Fibroblast of lung (primary cell): ENCODE measurements at places on chromosomes 6 and 20. TPM values are rescaled to one million over a fixed set of nuclear protein-coding genes. Genes with fewer than 3 reads are reported as not detected.
A peak's percentile ranks its signal among the peaks of the same experiment; 100 is the strongest.

DNA sequence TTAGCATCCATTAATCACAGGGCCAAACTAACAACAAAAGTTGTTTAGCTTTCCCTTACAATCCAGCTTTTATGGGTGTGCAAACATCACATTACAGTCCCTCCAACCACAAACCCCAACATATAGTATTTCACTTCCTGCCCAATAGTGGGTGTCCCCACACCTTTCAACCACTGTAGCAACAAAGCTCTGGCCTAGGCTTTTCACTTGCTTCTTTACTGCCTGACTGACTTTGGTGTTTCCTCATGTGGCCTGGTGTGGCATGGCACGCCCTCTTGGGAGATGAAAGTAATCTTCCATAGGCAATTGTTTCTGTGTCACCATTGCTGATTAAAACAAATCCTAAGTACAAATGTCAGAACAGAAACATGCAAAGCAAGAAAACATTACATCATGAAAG, 46.3 kb downstream of the MCM8 start:
- no peak overlapping the region for H3K27ac ChIP-seq
- no peaks in the 10 kb centered on the region for H3K36me3 ChIP-seq
- H3K4me3 ChIP-seq, result no peak overlapping the region
- no peaks in the 10 kb centered on the region for H3K27me3 ChIP-seq
- DNase-seq, result no peak
- H3K4me1 ChIP-seq, result no peaks in the 10 kb centered on the region

DNA sequence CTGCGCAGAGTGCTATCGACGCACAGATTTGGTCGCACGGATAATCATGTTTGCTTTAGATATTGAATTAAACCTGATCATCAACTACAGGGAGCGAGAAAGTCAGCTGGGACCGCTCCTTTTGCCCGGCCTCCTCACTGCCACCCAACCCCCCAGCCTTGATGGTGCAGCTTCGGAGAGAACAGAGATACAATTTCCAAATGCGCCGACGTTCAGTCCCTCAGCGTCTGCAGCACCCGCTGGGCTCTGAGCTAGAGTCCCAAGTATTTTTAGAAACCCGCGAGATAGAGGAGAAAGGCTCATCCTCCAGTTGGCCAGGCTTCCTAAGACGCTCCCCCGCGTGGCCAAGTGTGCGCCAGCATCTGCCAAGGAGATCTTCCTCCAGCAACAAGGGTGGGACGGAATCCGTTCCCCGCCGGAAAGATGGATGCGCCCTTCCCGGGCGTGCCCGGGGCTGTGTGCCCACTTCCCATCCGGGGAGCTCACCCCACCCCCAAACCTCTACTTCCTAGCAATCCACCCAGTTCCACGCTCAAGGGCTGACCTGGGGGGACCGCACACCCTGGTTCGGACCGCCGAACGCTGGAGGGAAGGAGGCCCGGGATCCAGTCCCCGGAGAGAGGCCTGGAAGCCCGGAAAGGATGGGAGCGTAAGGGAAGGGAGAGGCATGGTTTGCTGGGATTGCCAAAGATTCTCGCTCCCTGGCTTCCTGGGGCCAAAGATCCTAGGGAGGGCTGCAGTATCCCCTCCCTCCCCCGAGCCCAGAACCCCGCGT, 4.1 kb downstream of the NKX2-2 start:
- H3K4me3 ChIP-seq, result peak overlapping the region; percentile 5
- no peaks in the 10 kb centered on the region for H3K36me3 ChIP-seq
- H3K27me3 ChIP-seq, result peaks cover 61% of the 10 kb centered on the region

DNA sequence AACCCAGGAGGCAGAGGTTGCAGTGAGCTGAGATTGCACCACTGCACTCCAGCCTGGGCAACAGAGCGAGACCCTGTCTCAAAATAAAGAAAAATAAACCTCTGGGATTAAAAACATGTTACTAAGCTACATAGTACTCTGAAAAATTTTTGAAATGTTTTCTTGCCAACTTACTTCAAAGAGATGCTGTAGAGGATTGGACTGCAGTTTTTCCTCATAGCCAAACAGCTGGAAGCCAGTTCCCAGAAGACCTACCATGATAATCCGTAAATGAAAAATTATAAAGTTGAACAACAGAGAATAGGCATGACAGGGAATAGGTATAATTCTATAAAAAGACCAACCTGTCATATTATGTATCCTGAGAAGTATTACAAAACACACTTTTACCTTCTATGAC, 48.0 kb downstream of the RARS2 start:
- no peak for DNase-seq
- no peaks in the 10 kb centered on the region for H3K4me1 ChIP-seq
- H3K36me3 ChIP-seq, result peaks cover 3% of the 10 kb centered on the region
- no peaks in the 10 kb centered on the region for H3K27me3 ChIP-seq
- no peak overlapping the region for H3K27ac ChIP-seq

DNA sequence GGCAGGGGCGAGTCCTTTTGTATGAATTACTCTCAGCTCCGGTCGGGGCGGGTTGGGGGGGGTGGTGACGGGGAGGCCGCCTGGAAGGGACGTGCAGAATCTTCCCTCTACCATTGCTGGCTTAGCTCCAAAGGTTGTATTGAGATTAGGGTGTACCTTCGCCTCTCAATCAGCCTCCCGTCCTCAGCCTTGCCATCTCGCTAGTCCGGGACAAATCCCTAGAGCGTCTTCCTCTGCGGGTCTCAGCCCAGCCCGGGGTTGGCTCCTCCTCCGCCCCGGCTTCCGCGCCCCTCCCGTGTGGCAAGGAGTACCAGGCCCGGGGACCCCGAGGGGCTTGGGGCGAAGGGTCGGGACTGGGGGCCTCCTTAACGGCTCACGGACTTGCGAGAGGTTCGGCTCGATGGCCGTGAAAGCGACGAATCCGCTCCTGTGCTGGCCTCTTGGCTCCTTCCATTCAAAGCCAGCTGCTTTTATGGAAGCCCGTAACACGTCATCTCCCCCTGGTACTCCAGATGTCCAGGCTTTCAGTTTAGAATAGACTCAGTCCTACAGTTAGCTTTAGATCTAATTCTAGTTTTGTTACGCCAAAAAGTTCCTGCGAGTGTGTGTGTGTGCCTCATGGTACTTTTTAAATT, 636 bp upstream of the EEF1A1 start:
- H3K36me3 ChIP-seq, result peaks cover 16% of the 10 kb centered on the region
- DNase-seq, result peak; percentile 85
- H3K4me3 ChIP-seq, result peak overlapping the region; percentile 100
- peak overlapping the region; percentile 100 for H3K27ac ChIP-seq
- H3K4me1 ChIP-seq, result peaks cover 6% of the 10 kb centered on the region

- H3K36me3 ChIP-seq, result no peaks in the 10 kb centered on the region
- H3K27ac ChIP-seq, result no peak overlapping the region
- DNase-seq, result no peak
- H3K27me3 ChIP-seq, result no peaks in the 10 kb centered on the region
- no peak overlapping the region for H3K4me3 ChIP-seq
Measured at GRCh38 chr6:149433881-149434280, 33.8 kb downstream of the SUMO4 start.

GRCh38 chr6:89302195-89302770, 12.8 kb downstream of the GABRR2 start:
- no peaks in the 10 kb centered on the region for H3K27me3 ChIP-seq
- no peak for DNase-seq
- H3K27ac ChIP-seq, result no peak overlapping the region
- no peak overlapping the region for H3K4me3 ChIP-seq

DNA sequence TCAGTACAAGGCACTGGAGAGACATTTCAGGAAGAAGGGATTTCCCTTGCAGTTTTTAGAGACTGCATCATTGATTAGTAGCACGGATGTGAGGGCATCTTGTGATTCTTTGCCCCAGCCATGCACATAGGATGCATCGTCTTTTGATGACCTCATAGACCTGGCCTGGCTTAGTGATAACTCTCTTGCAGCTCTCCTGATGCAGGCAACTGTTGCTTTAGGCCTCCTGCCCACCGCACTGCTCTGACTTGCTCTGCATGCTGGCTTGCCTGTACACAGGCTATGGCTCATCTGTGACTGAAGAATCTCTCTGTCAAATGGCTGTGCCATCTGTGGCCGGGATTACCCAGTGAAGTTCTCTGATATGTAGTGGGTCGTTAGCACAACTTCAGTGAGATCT, 207.7 kb upstream of the PTCHD4 start:
- no peak overlapping the region for H3K4me3 ChIP-seq
- no peak for DNase-seq
- H3K4me1 ChIP-seq, result no peaks in the 10 kb centered on the region
- no peaks in the 10 kb centered on the region for H3K36me3 ChIP-seq

- H3K4me1 ChIP-seq, result no peaks in the 10 kb centered on the region
- H3K4me3 ChIP-seq, result no peak overlapping the region
- DNase-seq, result no peak
- H3K36me3 ChIP-seq, result no peaks in the 10 kb centered on the region
Measured at GRCh38 chr6:13190376-13190775, 138.0 kb downstream of the TBC1D7 start.

DNA sequence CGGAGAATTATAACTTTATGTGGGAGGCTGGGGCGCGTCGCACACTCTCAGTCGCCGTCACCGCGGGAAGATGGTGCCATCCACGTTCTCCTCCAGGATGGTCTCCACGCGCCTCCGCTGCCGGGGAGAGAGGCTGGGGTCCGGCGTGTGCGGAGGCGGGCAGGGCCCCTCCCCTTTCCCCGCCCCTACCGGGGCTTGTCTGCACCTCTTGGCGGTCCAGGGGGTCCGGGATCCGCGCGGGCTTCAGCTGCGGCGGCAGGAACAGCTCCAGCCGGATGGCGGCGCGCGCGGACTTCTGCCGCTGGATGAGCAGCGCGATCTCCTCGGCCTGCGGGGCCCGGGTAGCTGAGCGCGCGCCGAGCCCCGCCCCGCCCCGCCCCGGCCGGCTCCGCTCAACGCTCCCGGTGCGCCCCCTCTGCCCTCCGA, 807 bp downstream of the LKAAEAR1 start:
- H3K27ac ChIP-seq, result no peak overlapping the region
- H3K27me3 ChIP-seq, result peaks cover 24% of the 10 kb centered on the region
- peak overlapping the region; percentile 50 for H3K4me3 ChIP-seq
- peak; percentile 79 for DNase-seq
- peaks cover 8% of the 10 kb centered on the region for H3K4me1 ChIP-seq

- H3K36me3 ChIP-seq, result peaks cover 3% of the 10 kb centered on the region
- H3K27me3 ChIP-seq, result no peaks in the 10 kb centered on the region
- peaks cover 39% of the 10 kb centered on the region for H3K4me1 ChIP-seq
- H3K27ac ChIP-seq, result peak overlapping the region; percentile 9
Measured at GRCh38 chr6:52523378-52524142, 53.3 kb downstream of the TRAM2 start.

- H3K27ac ChIP-seq, result no peak overlapping the region
- no peaks in the 10 kb centered on the region for H3K27me3 ChIP-seq
- DNase-seq, result no peak
- H3K4me3 ChIP-seq, result no peak overlapping the region
Measured at GRCh38 chr6:13076575-13076974, 251.8 kb downstream of the TBC1D7 start.

DNA sequence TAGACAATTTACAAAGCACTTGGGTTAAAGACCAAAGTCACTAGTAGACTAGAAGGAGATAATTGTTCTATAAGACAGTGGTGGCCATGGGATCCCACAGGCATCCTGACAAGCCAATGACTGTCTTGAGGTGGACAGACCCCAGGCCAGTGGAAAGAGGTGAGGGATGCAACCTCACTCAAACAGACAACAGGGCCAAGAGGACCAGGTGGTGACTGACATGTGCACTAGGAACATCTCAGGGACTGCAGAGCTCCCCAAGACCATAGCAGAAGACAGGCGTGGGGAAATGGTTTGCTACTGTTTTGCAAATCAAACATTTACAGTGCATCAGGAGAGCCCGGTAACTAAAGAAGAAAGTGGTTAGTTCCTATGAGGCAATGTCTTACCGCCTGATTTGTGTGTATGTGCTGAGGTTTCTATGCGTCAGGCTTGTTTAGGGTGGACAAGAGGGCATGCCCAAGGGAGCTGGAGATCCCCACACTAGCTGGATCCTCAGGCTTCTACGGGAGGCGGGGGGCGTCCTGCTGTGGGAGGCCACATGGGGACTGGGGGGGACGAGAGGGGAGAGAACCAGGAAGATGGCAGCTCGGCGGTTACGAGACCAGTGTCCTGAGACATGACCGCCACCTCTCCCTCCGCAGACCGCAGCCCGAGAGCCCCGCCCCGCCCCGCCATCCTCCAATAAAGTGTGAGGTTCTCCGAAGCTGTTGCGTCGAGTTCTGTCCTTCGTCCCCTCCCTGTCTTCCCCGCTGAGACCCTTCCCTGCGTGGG, 623 bp upstream of the MRPS26 start:
- peaks cover 11% of the 10 kb centered on the region for H3K4me1 ChIP-seq
- peaks cover 19% of the 10 kb centered on the region for H3K36me3 ChIP-seq
- peak overlapping the region; percentile 82 for H3K4me3 ChIP-seq

- H3K27ac ChIP-seq, result no peak overlapping the region
- no peaks in the 10 kb centered on the region for H3K36me3 ChIP-seq
- H3K27me3 ChIP-seq, result peaks cover 10% of the 10 kb centered on the region
- peaks cover 13% of the 10 kb centered on the region for H3K4me1 ChIP-seq
Measured at GRCh38 chr20:25136643-25137559, 55.0 kb upstream of the VSX1 start.

DNA sequence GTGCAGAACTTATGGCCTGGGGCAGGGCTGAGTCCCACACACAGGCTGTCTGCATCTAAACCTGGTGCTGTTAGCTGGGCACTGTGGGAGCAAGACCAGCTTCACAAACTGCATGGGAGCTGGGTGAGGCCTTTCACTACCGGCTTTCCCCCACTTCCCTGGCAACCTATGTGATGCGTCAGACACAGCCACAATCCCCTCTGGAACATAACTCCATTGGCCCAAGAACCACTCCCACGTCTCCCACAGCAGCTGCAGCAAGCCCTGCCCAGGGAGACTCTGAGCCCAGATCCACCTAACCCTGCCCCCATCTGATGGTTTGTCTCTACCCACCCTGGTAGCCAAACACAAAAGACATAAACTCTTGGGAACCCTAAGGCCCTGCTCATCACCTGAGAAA, 9.3 kb downstream of the WDR27 start:
- H3K4me3 ChIP-seq, result no peak overlapping the region
- H3K36me3 ChIP-seq, result no peaks in the 10 kb centered on the region
- no peaks in the 10 kb centered on the region for H3K27me3 ChIP-seq
- no peaks in the 10 kb centered on the region for H3K4me1 ChIP-seq

DNA sequence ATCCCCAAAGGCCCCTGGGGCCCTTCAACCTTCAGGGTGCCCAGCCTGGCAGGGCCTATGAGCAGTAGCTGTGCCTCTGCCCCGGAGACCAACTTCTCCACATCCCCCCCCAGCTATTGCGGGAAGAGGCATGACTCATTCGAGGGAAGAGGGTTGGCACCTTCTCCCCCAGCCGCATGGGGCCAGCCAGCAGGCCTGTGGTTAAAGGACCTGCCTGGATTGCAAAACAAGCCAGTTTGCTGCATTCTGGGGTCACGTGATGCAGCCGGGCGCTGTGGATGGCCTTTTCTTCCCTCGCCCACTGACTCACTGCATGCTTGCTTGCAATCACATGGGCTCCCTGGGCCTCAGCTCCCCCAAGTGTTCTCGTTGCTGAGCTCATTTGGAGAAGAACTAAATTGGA, 182.5 kb downstream of the MAFB start:
- no peaks in the 10 kb centered on the region for H3K27me3 ChIP-seq
- peak overlapping the region; percentile 34 for H3K27ac ChIP-seq
- H3K36me3 ChIP-seq, result no peaks in the 10 kb centered on the region

Gene BPIFB1
- total RNA-seq, result not detected in 2 replicates

Gene ABCF1
- 35.5 and 37.2 TPM in 2 replicates for total RNA-seq

Gene BPIFB4
- total RNA-seq, result not detected in 2 replicates

Gene COL9A3
- total RNA-seq, result 0.17 and 1.3 TPM in 2 replicates

Gene NNAT
- total RNA-seq, result 0.26 and 0.83 TPM in 2 replicates

Gene TP53TG5
- total RNA-seq, result under 0.01 TPM in 1 of 2 replicates, not detected in the other
